CD4-positive, alpha-beta T cell treated with Interleukin-4 for 1 hour (primary cell): ENCODE measurements at places on chromosomes 16 and 17.
A peak's percentile ranks its signal among the peaks of the same experiment; 100 is the strongest.

GRCh38 chr17:27346228-27346899, 52.5 kb downstream of the WSB1 start:
- no peak for DNase-seq

DNA sequence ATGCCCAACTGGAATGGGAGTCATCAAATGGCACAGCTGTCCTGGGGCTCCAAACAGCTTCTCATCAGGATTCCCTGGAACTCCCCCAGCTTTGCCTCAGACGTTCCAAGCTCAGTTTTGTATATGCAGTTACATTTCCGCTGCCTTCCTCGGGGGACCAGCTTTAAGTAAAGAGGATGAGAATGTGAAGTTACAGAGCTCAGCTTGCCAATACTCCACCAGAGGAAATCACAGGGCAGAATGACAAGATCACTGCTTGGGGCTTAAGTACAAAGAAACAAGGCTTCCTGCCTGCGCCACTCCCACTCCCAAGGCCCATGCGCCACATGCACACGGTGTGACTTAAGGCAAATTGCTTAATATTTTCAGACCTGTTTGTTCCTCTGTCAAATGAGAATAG, 272.4 kb upstream of the CDH11 start:
- no peak for DNase-seq

DNA sequence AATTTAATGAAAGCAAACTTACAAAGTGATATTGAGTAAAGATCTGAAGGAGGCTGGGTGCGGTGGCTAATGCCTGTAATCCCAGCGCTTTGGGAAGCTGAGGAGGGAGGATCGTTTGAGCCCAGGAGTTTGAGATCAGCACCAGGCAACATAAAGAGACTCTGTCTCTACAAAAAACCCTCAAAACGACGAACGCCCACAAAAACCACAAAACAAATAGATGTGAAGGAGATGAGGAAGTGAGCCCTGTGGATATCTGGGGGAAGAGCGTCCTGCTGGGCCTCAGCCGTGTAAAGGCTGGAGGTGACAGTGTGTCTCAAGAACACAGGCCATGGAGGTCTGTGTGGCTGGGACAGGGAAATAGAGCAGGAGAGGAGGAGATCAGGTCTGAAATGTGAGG, 68.8 kb downstream of the ITFG1 start:
- DNase-seq: peak; percentile 30

GRCh38 chr16:122361-122760, 16.1 kb downstream of the NPRL3 start:
- no peak for DNase-seq

GRCh38 chr17:2042933-2043332, 1.1 kb downstream of the OVCA2 start:
- DNase-seq: no peak

DNA sequence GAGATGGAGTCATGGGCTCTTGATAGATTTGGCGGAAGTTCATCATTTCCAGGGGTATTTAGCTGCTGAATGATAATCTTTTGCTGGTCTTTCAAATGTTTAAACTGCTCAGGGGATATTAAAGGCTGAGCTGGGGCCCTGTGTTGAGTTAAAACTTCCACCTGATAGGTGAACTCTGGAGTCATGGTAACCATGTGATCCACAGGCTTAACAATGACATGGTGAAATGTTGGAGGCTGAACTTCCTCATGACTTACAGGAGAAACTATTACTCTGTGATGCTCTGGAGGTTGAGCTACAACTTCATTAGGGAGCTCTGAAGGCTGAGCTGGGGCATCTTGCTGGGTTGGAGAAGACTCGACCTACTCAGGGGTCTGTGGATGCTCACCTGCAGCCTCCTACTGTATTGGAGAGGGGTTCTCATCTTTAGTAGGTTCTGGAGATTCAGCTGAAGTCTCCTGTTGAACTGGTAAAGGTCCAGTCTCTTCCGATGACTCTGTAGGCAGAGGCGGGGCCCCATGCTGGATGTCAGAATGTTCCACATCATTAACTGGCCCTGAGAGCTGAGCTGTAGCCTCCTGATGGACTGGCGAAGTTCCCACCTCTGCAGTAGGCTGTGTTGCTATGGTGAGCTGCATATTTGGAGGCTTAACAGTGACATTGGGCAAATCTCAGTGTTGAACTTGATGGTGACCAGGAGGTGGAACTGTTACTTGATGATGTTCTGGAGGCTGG, 24.2 kb downstream of the RDM1 start:
- DNase-seq: no peak

DNA sequence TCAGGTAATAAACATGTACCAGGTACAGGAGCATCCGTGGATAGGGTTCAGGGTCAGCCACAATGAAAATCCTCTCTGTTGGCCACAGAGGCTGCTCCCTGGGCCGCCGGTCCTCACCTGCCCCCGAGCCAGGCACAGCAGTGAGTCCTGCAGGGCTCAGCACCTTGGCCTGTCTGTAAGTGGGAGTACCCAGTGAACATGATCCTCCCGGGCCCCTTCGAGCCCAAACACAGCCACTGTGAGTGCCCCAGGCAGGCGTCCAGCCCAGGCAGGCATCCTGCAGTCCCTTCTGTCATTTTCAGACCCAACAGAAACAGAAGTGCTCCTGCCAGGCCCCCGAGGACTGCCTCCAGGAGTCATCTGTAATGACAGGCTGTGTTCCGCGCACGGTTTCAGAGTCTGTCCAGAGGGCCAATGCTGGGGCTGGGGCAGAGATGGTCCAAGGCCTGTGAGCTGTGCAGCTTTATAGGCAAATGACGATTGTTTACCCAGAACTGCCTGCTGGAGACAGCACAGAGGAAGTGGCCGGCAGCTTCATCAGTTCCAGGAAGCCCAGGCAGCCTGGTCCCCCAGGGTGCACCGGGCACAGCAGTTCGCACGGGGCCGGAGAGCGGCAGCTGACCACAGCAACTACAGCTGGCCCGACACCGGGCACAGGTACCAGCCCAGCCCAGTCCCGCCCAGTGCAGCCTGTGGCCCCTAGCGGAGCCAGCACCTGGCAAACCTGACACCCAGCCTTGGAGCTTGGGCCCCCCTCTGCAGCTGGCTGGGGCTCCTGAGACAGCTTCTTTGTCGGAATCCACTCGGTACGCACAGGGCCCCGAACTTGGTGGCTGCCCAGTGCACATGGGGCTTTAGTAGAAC, 13.2 kb downstream of the SLC7A5 start:
- DNase-seq: peak; percentile 72
